Central memory CD8-positive, alpha-beta T cell (primary cell): ENCODE measurements at places on chromosomes 7 and 10.

- DNase-seq: no peak
Measured at GRCh38 chr7:71793251-71793650, 618.9 kb downstream of the CALN1 start.

- DNase-seq: no peak
Measured at GRCh38 chr10:29957907-29958331, 101.5 kb downstream of the JCAD start.

DNA sequence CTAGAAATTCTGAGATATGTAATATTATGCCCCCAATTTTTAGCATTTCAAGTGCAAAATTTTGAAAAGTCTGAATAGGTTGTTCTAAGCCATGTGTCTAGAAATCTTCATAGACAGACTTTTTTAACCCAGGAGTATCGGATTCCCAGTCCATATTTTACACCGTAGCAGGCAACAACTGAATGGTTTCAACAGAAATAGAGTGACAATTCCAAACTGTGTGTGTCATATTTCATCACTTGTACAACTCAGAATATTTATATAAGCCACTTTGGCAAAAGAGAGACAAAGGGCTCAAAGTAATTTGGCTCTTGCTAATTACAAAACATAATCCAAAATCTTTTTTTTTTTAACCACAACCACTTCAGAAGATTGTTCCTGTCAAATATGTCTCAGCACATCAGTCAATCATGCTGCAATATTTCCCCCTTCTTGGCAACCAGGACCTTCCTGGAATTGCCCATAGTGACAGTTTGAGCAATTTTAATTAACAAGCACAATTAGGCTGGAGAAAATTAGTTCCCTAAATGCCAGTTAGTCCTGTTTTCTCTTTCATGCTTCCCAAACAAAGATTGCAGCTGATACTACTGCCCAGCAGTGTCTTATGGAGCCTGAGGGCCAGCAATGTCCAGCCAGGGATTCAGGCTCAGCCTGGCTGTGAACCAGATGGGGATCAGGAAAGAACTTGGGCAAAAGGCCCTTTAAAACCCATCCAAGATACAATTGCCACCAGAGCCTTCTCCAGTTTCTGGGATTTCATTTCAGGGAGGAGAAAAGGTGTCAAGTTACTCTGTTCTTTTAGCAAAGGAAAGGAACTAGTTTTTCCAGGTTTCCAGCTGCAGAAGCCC lies 533.3 kb upstream of the GHITM start:
- DNase-seq: no peak

GRCh38 chr7:66790196-66790595 lies 49.7 kb downstream of the RABGEF1 start:
- no peak for DNase-seq

DNA sequence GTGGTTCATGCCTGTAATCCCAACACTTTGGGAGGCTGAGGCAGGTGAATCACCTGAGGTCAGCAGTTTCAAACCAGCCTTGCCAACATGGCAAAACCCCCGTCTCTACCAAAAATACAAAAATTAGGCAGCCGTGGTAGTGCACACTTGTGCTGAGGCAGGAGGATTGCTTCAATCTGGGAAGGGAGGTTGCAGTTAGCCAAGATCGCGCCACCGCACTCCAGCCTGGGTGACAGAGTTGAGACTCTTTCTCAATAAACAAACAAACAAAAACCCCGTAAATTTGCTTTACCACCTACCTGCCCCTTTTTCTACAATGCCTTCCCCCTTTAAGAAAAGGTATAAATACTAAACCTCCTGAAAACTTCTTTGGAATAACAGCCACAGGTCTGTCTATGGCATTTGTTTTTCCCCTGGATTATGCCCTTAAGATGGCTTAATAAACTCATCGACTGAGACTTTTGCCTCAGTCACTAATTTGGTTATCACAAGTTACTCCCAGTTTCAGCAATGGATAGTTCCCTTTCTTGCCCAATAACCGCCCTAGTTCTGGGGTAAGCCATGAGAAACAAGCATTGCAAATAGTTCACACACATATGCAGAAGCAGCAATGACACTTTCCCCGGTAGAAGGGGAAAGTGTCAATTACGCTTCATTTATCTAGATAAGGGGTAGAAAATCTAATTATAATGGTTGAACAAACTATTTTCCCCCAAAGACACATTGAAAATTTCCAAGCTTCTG lies 52.8 kb upstream of the SVIL start:
- DNase-seq: no peak

DNA sequence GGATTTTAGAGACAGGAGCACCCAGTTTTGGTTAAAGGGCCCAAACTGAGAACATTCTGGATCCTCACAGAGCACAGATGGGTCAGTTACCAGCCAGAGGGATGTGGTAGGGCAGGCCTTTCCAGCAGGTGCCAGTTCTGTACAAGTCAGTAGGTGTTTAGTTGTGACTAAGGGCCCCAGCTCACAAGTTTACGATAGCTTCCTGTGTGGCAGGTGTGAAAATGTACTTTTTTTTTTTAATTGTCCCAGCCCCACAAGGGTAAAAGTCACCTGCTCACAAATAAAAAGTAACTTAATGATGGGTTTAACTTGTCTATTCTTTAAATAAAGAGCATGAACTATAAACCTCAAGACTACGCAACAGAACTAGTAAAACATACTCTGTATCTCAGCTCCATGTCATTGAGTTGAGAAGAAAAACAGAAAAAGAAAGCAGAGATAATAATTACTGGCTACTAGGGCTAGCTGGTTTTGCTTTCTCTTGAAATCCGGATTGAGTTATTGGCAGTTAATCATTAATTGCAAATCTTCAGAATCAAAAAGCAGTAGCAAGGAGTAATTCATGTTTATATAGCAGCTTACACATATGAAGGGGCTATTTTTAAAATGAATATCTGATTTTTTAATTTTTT lies 15.4 kb downstream of the NFE2L3 start:
- no peak for DNase-seq
